Stimulated activated CD8-positive, alpha-beta memory T cell treated with anti-CD3 and anti-CD28 coated beads, Interleukin-15, amount 100 ng/mL, for 24 hours (primary cell): ENCODE measurements at places on chromosomes 11 and 22.

GRCh38 chr11:72430741-72431570 is 3.4 kb downstream of the CLPB start:
- DNase-seq: no peak

GRCh38 chr11:8717876-8718753 is 35.5 kb downstream of the RPL27A start:
- no peak for DNase-seq

DNA sequence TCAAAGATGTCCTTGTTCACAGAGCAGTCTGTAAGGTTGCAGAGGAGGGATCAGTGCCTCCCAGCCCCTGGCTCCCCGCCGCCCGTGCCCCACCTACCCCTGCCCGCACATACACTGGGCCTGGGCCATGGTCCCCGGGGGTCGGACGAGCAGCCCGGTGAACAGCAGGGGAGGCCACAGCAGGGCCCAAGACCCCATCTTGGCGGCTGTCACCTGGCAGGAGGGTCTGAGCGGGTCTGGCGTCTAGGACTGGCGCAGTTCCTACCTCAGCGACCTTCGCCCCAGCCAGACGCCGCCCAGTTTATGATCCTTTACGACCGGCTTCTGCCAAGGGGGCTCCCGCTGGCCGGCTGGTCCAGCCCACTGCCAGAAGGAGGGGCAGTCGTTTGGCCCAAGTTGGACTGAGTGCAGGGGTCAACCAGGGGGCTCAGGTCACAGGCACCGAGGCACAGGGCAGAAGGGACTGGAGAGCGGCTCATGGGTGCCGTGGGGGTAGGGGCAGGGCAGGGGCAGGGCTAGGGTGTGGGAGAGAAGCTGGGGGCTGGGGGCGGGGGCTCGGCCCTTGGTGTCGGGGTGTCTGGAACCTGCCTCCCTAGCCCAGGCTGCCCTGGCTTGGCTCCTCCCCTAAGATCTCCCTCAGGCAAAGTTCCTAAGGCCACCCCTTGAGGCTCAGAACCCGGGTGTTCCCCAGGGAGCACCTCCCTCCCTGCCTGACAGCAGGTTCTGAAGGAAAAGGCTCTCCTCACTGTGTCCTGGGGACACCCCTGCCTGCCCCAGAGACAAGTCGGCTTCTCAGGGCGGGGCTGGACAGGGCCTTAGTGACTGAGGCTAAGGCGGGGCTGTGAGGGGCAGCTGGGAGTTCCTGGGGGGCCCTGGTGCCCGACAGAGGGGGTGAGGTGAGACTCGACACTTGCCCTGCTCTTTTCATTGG is at the start of gene CDHR5:
Gene CDHR5, minus strand, starts transcription at position 251 of the 931 bp plus-strand sequence. Its CDS starts 53 bp downstream, at position 198.
- no peak for DNase-seq

GRCh38 chr22:36065775-36066544 is 37.3 kb upstream of the RBFOX2 start:
- DNase-seq: peak; percentile 40

DNA sequence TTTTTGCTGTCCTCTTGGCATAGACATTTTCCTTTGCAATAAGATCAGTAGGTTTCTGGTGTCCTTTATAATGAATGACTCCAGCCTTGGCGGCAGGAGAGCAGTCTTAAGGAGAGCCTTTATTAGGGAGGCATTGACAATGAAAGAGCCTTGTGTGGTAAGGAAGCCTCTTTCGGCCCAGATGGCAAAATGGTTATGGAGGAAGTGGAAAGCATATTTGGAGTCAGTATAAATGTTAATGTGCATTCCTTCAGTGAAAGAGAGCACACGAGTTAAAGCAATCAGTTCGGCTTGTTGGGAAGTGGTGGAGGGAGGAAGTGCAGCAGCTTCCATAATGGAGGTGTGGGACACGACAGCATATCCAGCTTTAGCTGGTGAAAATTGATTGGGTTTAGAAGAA is 18.1 kb upstream of the ANO1 start:
- DNase-seq: no peak

DNA sequence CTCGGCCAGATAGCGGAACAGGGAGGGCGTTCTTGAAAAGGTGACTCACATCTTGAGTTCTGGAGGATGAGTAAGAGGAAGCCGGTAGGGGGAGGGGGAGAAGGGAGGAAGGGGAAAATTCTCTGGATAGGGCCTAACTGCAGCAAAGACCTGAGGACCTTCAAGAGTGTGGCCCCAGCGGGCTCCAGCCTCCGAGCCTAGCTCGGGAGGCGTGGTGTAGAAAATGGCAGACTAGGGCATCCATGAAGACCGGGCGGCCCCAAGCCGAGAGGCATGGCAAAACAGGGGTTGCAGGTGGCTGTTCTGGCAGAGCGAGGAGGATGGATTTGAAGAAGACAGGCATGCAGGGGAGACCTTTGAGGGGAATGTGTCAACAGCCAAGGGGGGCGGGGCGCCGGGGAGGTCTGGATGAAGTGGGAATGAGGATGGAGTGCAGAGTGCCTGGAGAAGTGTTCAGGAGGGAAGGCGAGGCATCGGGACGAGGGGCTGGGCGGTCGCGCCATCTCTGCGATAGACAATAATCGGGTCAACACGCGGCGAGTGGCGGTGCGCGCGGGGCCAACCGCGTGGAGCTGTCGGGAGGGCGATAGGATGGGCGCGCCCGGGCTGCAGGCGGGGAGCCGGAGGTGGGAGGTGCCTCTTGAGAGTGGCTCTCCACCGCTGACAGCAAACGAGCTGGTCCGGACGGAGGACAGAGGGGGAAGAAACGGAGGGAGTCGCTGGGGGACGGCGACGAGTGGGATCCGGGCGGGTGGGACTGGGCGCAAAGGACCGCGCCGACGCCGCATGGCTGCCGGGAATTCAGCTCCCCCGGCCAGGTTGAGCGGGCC is 40.0 kb upstream of the CREB3L1 start:
- DNase-seq: no peak

DNA sequence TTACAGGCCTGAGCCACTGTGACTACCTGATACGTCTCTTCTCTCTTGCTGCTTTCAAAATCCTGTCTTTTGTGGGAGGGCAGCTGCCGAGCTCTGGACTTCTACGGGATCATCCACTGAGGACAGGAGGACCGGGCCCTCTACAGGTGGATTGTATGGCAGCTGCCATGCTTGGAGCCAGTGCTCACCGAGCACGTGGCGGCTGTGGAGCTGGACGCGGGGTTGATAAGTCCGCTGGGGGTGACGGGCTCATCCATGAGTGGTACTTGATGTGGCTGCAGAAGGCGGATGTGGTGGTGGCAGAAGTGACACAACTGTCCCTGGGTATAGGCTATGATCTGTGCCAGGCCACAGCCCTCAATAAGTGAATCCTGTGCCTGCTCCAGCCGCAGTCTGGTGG is 1.8 kb upstream of the CYP2D6 start:
- no peak for DNase-seq

GRCh38 chr22:31870890-31871289 is 73.4 kb upstream of the YWHAH start:
- DNase-seq: no peak

DNA sequence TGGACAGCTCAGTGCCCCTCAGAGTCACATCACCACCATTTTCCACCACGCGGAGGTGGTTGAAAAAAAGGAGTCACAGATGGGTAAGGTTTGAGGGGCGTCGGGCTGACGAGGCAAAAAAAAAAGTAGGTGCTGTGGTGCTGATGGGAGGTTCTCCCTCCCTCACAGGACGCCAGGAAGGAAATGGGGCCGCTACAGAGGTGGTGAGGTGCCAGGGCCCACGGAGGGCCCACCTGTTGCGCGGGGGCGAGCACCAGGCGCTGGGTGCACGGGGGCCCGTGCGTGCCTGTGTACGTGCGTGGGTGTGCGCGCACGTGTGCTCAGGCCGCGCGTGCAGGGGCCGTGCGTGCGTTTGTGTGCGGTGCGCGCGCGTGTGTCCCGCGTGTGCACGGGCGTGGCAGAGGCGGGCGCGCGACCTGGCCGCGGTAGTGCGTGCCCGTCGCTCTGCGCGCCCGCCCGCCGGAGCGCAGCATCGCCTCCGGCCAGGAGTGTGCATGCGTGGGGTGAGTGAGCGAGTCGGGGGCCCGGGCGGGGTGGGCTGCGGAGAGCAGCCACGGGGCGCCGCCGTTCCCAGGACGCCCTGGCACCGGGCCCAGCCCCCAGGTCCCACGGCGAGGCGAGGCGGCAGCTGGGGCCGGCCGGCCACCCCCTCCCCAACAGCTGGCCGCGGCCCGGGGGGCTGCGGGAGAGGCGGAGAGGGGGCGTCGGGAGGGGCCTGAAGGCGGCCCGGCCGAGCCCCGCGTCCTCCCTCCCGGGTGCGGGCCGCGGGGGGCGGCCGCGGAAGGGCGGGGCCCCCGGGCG is 2.8 kb downstream of the PDGFB start:
- no peak for DNase-seq

DNA sequence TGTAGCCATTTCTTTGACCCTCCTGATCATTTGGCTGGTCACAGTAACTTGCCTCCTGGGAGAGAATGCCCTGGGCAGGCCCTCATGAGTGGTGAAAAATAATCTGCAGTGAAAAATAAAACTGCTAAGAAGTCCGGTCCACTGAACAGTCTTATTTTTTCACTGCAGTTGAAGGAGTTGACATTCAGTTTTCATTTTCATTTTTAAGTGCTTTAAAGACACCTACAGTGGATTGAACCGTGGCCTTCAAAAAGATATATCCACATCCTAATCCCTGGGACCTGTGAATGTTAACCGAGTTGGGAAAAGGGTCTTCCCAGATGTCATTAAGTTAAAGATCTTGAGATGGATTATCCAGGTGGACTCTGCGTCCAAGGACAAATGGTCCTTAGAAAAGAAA is 153.6 kb upstream of the GRK3 start:
- DNase-seq: no peak

DNA sequence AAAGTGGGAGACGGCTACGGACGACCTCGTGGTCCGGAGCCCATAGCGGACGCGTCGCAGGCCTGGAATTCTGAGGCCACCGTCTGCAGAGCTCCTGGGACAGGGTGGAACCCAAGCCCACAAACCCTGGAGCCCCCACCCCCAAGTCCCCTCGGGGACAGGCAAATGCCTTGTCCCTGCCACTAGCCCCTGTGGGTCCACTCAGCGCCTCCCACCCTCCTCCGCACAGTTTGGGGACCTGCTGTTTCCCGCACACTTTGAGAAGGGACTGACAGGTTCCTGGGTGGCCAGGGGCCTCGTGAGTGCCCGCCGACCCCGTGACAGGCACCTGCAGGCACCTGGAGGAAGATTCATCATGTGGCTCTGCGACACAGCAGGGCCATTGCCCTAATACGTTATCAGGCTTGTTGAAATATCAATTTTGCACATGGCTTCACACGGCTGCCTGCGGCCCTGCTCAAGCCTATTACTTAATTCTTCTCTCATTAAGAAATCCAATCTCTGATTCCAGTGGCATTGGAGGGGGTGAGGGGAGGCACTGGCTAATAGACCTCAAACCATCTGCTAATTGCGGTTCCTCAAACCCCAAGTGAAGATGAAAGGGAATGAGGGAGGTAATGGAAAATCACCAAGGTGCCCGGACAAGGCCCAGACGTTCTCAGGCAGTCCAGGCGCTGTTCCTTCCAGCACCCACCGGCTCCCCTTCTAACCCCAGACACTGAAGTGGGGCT is 672.5 kb downstream of the BRD1 start:
- no peak for DNase-seq

- DNase-seq: no peak
These were observed 382 bp downstream of the C11orf54 start for GRCh38 chr11:93741882-93742226.

DNA sequence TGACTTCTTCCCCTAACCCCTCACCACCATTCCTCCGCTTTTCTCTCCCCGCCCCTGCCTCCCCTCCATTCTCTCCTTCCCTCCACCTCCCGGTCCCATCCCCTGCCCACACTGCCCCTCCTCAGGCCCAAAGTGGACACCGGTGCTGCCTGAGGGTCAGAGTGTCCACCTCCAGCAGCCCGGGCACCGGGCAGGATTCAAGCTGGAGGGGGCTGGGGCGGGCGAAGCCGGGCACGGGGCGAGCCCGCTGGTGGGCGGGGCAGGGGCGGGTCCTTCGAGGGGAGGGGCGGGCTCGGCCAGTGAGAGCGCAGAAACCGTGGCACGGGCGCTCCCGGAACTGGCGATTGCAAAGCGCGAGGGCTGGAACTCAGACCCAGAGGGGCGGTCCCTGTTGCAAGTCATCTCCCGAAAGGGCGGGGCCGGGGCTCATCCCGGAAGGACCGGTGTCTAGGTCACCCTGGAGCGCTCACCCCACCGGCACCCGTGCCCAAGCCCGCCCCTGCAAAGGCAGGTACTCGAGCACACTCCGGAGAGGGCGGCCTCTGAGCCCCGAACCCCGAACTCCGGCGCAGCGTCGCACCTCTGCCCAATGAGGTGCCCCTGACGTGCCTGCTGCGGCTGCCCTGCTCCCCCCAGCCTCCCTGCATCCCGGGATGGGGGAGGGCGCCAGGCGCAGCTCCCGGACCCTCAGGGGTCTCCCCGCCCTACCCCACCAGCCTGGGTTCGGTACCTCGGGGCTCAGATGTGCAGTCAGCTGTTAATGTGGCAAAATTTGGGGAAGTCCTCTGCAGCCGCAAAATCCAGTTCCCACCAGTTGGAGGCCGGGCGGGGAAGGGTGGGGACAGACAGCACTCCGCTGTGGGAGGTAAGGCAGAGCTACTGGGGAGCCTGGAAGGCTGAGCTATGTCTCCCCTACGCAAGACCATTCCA is 16.5 kb upstream of the CDKN1C start:
- peak; percentile 78 for DNase-seq

GRCh38 chr11:116879800-116880625 is 42.6 kb upstream of the APOA1 start:
- DNase-seq: no peak

- DNase-seq: no peak
These were observed 99.6 kb downstream of the C11orf87 start for GRCh38 chr11:109521571-109522086.

DNA sequence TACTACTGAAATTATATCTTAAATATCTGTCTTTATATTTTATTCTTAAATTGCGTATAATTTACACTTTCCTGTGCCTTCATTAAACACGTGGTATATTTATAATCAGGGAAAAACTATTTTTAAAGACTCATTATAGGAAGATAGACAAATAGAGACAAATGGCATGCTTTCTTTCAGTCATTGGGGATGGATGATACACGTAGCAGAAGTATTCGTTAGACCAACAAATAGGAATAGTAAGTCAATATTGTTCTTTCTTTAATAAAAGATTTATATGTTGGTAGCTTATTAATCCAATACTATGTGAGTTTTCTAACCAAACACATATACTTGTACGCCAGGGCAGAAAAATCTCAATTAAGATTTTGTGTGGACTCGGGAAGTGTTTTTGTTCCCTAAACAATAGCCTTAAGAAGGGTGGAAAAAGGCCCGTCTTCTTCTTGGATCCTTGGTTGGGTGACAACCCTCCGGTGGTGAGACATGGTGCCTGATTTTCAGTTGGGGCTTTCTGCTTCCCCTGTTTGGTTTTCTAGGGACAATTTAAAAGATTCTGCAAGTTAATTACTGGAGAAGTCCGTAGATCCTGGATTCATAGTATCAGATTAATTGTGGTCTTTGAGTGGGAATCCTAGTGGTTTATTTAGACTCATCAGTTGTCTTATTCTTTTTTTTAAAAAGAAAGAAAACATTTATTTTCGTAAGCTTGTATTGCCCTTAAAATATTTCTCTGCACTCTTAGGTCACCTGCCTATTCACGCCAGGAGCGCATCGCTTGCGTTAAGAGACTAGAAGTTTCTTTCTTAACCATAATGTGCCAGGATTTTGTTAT is 83.5 kb upstream of the WNT7B start:
- no peak for DNase-seq
